ENCODE measurements at places on chromosomes 4 and X.

DNA sequence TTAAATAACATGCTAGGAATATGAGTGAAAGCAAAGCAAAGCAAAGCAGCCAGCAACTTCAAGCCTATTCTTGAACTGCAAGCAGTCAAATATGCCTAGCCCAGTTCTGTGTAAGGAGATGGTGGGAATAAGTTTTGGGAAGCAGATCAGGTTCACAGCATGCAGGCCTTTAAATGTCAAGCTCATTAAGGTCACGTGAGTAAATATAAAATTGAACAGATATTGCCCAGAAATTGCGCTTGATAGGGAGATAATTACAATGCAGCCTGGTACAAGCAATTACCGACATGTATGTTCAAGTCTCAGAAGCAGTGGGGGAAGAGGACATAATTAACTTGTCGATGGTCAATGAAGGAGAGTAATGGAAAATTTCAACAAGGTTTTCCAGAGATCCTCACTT, 6.0 kb downstream of the GNPDA2 start:
- DNase-seq, result no peak

DNA sequence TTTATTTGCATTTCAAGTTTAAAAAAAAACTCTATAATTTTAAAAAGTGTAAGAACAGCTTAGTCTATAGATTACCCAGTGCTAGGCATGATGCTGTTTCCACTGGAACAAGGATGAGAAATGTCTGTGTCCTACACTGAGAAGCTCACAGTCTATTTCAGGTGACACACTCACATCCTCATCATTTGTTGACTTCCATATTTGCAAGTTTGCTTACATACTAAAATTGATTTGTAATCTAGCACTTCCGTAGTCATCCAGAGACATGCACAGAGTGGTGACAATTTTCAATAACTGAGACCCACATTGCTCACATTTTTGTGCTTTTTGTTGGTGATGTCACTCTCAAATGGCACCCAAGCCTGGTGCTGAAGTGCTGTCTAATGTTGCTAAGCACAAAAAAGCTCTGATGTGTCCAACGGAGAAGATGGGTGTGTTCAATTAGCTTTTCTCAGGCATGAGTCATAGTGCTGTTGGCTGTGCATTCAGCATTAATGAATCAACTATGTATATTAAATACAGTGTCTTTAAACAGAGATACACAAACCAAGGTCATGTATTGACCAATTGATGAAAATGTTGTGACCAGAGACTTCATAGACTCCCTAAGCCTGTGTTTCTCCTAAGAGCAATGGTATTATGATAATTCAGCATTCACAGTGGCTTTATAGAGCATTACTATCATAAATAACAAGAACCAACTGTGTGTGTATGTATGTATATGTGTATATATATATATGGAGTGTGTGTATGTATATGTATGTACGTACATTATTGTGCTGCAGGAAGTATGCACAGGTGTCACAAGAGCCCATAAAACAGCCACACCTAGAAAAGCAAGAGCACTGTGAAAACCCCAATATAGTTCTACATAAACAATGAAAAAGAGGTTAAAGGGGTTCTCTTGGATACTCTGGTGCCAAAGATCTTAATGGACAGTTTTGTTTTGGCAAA, 31.2 kb upstream of the VCX3B start:
- DNase-seq, result no peak

GRCh38 chrX:139930401-139930800, 2.5 kb downstream of the ATP11C start:
- no peak for DNase-seq

DNA sequence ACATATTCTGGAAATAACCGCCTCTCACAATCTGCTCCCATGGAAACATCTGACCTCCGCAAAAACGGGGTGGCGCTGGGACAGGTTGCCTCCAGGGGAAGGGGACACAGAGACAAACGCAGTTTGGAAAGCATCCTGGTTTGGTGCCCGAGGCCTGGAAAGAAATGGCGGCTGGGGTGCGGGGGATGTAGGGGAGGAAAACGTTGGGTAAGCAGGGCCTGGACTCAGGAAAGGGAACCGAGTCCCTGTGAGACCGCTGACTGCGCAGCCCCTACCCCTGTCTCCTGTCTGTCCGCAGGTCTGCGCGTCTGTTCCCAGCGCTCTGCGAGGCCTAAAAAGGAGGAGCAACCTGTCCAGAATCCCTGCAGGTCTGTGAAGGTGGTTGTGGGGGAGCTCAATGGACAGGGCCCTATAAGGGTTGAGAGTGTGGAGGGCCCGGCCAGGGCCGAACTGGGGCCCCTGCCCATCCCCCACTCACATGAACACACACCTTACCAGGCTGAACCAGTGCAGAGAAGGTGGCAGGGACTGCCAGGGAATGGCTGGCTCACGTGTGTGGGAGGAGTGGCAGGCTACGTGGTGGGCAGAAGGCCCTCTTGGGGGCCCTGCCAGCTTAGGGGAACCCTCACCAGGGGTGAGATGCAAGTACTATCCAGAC, 672 bp downstream of the TCEAL3 start:
- no peak for DNase-seq

GRCh38 chrX:120536061-120536460, 24.7 kb downstream of the CUL4B start:
- DNase-seq, result no peak

- no peak for DNase-seq
Measured at GRCh38 chr4:8000721-8001491, 61.2 kb upstream of the AFAP1 start.

DNA sequence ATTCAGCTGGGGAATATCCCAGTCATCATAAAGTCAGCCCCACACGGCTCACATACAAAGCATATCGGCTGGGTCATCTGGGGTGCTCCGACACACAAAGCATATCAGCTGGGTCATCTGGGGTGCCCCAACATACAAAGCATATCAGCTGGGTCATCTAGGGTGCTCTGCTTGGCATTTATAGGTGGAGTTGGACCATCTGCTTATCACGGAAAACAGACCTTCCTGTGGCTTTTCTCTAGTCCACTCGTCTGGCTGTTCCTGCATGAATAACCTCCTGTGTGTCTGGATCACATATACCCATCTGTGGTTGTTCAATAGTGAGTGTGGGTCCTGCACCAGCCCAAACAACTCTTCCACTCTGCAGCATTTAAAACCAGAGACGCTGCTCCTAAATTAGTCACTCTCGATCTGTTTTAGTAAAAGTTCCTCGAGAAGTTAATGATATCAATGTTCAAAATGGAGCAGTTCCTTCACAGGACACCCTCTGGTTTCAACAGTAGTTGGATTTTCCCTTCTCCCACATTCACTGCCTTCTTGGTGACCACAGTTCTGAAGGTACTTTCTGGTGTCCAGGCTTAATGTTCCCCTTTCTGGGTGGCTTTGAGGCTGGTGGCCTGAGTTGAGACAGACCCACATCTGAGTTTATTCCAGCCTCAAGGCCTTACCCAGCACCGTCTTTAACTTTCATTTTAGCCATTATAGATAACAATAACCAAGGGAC, 70.0 kb upstream of the FRG1 start:
- DNase-seq, result no peak
